Left hindlimb (tissue), 1 donor: ENCODE measurements at places on chromosomes 7 and 10.

- no peak for DNase-seq
Measured at GRCh38 chr7:73521636-73522104, 423 bp downstream of the BAZ1B start.

GRCh38 chr7:22109761-22110160, 164.1 kb upstream of the CDCA7L start:
- peak; percentile 22 for DNase-seq

- no peak for DNase-seq
Measured at GRCh38 chr10:4354382-4354812, 471.6 kb upstream of the AKR1E2 start.

GRCh38 chr7:44761207-44762161, 12.8 kb downstream of the ZMIZ2 start:
- DNase-seq: peak; percentile 50

- DNase-seq: no peak
Measured at GRCh38 chr10:53115660-53116059, 343.1 kb upstream of the MBL2 start.

DNA sequence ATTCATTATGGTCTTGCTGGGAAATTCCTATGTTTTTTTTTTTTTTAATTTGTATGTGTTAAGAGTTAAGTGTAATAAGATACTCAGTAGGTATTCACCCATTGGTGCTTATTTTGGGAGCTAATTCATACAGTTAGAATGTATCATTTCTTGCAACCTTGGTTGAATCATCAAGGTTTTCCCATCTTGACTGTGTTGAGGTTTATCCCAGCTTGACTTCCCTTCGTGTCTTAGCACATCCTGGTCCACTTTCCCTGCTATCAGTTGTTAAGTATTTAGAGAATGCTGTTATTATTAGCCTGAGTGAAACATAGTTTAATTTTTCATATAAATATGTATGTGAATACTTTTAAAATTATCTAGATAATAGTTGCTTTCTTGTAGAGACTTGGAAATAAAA, 20.8 kb downstream of the RALA start:
- no peak for DNase-seq

- no peak for DNase-seq
Measured at GRCh38 chr10:127428385-127428980, 120.6 kb upstream of the NPS start.

DNA sequence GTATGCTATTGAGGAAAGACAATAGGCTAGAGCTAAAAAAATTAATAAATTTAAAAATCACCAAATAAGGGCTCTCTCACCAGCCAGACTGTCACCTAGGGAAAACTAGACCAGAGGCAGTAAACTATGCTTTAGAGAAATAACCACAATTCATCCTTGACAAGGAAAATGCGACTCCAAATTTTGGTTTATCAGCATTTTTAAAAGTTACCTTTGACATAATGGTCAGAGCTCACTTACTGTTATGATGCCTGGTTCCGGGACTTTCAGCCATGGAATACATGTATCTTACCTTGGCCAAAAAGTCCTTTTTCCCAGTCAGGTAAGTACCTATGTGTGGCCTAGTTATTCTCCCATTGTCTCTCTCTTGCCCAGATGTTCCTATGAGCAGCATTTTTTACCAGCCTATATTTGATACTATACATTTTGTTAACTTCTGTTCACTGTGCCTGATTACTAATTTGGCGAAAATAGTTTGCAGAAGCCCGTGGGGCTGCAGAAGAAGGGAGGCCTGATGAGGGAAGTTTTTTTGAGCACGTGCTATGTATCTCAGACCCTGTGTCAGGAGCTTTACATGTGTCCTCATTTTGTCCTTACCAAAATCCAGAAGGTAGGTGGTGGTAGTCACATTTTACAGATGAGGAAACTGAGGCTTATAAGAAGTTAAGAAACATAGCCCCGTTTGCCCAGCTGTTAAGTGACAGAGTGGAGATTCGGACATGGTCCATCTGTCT, 149.7 kb downstream of the CELF2 start:
- DNase-seq: no peak

GRCh38 chr10:110361800-110362456, 57.2 kb upstream of the SMNDC1 start:
- no peak for DNase-seq

DNA sequence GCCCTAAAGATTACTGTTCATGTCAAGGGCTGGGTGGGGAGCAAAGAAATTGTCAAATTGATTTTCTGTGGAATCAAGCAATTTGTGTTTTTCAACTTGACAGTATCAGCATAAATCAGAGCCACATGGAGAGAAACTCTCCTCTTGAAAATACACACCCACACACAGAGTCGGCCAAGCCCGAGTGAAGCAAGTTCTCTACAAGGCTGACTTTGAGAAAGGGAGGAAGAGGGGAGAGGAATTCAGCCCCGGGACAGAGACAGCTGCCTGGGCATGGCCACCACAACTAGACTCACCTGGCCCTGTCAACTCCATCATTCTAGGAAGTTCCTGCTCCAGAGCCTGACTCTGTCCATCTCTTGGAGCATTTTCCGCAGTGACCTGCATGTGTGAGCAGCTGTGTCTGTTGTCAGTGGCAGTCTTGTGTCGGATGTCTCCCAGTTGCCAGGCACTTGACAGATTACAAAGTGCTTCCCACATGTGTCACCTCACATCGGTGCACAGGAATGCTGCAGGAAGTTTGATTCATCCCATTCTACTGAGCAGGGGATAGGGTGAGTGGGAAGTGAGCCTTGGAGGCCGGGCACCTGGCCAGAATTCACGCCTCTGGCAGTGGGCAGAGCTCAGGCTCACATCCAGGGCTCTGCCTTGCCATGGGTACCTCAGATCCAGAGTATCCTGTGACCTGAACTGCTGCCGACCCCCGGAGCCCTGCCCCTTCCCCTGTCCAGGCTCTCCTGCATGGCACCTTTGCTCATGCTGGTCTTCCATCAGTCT, 37.9 kb downstream of the ADAM12 start:
- peak; percentile 73 for DNase-seq

- DNase-seq: no peak
Measured at GRCh38 chr10:19663344-19663743, 152.9 kb upstream of the PLXDC2 start.

- no peak for DNase-seq
Measured at GRCh38 chr7:106281127-106281526, 3.7 kb downstream of the NAMPT start.

- no peak for DNase-seq
Measured at GRCh38 chr7:159160450-159160849, 15.8 kb upstream of the VIPR2 start.

- DNase-seq: no peak
Measured at GRCh38 chr7:128155100-128155740, 85.9 kb upstream of the LEP start.

- DNase-seq: no peak
Measured at GRCh38 chr10:124063750-124064603, 29.4 kb downstream of the CHST15 start.

DNA sequence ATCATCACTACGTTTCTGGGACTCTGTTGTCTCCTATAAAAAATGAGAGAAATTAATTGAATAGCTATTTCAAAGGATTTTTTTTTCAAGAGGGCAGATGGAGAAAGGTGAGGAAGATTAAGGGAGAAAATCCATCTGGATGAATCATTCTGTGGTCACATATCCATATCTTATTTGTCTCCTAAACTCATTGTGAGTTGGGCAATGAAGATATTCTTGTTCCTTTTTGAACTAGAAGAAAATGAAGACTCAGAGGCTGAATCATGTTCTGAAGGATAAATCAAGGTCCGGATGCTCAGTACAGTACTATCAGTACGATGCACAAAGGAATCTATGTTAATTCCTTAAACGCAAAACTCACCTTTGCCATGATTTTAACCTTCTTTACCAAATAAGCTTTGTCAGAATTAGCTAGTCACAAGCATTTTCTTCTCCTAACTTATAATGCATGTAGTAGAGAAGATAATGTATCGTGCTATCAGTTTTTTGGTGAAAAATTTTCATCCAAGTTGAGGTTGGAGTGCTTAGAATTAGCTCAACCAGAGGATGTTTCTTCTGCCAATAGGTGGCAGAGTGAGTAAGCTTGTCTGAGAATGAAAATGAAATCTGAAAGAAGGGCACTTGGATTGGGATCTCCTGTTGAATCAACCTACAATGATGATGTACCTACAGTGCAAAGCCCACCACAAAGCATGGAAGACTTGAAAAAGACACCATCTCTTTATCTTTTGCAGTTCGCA, 446.9 kb downstream of the KIF20B start:
- no peak for DNase-seq

DNA sequence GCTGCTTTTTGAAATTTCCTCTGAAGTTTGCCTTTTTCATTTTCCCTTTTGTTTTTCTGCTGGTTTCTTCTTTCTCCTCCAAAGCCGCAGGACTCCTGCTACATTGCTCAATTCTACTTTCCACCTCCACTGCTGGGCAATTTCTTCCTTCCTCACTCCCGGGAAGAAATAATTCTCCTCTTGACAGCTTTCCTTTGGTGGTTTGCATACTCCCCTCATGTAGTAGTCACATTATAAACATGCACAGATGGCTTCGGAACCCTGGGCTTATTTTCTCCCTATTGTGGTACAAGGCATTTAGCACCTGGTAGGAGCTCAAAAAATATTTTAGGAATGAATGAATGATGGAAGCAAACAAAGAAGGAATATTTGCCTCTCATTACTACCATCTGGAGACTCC, 977.2 kb downstream of the LRMDA start:
- DNase-seq: no peak

GRCh38 chr7:1151156-1151555, 8.8 kb downstream of the ZFAND2A start:
- DNase-seq: peak; percentile 11

DNA sequence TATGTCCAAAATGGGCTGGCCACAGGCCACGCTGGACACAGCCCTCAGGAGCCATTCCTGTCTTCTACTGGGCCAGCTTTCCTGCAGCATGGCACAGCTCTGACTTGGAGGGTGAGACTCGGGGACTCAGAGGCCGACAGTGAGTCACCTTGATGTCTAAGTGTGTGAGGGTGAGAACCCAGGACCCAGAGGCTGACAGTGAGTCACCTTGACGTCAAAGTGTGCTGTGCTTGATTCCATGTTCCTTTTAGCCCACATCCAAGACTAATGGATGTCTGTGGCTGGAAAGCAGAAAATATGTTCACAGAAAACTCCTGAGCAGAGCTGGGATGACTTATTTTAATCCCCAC, 6.0 kb upstream of the FAM170B start:
- no peak for DNase-seq

- DNase-seq: no peak
Measured at GRCh38 chr10:13087986-13088618, 11.9 kb upstream of the OPTN start.

GRCh38 chr7:89607792-89608191, 546.5 kb upstream of the STEAP1 start:
- no peak for DNase-seq

GRCh38 chr7:135840591-135840990, 92.0 kb upstream of the FAM180A start:
- DNase-seq: no peak

GRCh38 chr7:151063212-151063561, 3.8 kb downstream of the SLC4A2 start:
- no peak for DNase-seq

DNA sequence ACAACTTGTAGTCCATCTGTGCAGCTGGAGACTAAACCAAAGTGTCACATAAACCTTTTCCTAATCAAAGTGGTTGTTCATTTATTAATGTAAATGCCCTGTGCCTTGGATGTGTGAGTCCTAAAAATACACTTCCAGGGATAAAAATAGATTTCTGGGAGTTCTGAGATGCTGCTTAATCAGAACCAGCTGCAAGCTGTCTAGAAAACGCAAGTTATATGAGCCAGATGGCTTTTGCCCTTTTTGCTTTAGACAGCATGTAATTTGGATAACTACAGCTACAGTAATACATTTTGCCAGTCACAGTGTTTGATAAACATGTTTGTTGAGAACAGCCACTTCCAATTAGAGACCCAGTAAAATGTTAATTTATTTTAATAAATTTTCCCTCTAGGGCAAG, 185.1 kb upstream of the PRPS1L1 start:
- DNase-seq: no peak
